ENCODE measurements at places on chromosomes 6 and 20. TPM values are rescaled to one million over a fixed set of nuclear protein-coding genes. Genes with fewer than 3 reads are reported as not detected.

DNA sequence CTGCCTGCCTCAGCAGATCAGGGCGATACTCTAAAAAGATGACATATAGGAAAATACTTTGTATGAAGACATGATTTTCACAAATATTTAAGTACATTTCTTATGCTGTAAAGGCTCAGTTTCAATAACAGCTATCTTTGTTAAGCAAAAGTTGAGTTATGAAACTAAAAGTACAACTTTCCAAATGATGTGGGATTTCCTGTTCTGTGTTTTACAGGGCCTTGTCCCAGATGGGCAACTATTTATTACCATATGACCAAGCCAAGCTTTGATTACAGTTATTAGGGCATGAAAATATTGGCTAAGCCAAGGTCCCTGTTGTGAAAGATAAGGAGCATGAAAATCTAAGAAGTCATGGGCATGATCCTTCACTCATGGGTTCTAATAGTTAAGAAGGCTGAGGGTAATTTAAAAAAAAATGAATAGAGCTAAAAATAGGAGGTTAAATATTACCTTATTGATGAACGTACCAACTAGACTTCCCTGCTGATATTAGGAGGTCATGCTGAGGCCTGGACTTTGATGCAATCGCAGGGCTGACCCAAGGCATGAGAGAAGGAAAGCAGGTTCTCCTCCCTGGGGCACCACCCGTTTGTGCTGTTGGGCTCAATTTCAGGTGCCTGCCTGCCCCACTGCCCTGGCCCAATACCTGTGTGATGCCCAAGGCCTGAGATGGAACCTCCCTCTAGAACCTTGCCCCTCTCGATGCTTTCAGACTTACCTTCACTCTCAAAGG lies 294.4 kb upstream of the PRDM1 start:
- peaks cover 6% of the 10 kb centered on the region for H3K4me1 ChIP-seq
- no peak for DNase-seq
- no peaks in the 10 kb centered on the region for H3K27me3 ChIP-seq

- H3K27ac ChIP-seq: no peak overlapping the region
- H3K36me3 ChIP-seq: no peaks in the 10 kb centered on the region
- H3K4me1 ChIP-seq: peaks cover 10% of the 10 kb centered on the region
- no peaks in the 10 kb centered on the region for H3K27me3 ChIP-seq
Observed at GRCh38 chr6:11701573-11701972, 77.0 kb downstream of the ADTRP start.

DNA sequence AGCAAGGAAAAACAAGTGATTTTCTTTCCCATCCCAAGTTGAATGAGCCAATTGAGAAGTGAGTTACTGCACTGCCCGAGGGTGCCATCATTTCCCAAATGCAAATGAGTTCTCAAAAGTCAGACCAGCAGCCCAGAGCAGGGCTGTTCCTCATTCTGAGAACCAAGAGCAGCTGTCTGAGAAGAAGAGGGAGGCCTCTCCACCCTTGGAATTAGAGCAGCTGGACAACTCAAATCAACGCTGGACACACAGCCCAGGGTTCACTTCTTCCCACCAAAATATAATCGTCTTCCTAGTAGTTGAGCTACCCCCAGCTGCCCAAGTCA lies 4.6 kb upstream of the PREX1 start:
- H3K27me3 ChIP-seq: peaks cover 18% of the 10 kb centered on the region
- H3K36me3 ChIP-seq: no peaks in the 10 kb centered on the region
- no peak overlapping the region for H3K4me3 ChIP-seq
- H3K4me1 ChIP-seq: peaks cover 14% of the 10 kb centered on the region

The SPATA25 gene
- total RNA-seq: not detected

DNA sequence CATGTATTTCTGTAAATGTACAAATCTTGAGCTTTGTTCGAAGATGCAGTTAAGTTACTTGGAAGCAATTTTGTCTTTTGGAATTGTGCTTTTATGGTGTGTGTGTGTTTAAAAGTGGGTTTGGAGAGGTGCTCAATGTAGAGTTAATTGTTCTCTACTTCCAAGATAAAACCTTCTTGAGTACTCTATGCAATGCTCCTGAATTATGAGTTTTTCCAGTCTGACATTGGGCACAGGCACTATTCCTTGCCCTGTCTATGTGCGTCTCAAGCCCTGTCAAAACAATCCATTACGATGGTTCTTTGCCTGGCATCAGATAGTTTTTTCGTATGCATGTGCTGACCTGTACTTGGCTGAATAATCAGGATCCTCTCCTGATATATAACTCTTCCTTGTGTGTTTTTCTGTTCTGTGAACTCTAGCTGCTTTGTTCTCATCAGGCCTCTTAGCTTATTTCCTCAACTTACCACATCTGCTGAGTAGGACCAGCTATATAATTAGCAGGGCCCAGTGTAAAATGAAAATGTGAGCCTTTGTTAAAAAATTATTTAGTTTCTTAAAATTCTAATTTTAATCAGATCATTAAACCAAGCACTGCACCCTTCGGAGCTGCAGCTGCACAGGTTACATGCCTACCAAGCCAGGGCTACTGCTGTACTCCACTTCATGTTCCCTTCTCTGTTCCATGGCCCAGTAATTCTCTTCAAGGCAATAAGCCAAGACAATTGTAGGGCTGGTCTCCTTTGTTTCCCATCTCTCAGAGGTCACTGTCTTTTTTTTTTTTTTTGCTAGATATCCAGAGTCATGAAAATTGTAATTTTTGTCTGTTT lies 160.1 kb downstream of the ZFAND3 start:
- H3K4me1 ChIP-seq: peaks cover 11% of the 10 kb centered on the region
- DNase-seq: no peak
- H3K27ac ChIP-seq: no peak overlapping the region
- no peaks in the 10 kb centered on the region for H3K36me3 ChIP-seq
- H3K27me3 ChIP-seq: no peaks in the 10 kb centered on the region

The ENPP5 gene
- not detected for total RNA-seq

The RAB44 gene
- not detected for total RNA-seq

GRCh38 chr20:6100246-6100645 lies 22.6 kb downstream of the FERMT1 start:
- peaks cover 9% of the 10 kb centered on the region for H3K4me1 ChIP-seq
- H3K27ac ChIP-seq: no peak overlapping the region
- no peak for DNase-seq
- H3K27me3 ChIP-seq: no peaks in the 10 kb centered on the region
- no peaks in the 10 kb centered on the region for H3K36me3 ChIP-seq

DNA sequence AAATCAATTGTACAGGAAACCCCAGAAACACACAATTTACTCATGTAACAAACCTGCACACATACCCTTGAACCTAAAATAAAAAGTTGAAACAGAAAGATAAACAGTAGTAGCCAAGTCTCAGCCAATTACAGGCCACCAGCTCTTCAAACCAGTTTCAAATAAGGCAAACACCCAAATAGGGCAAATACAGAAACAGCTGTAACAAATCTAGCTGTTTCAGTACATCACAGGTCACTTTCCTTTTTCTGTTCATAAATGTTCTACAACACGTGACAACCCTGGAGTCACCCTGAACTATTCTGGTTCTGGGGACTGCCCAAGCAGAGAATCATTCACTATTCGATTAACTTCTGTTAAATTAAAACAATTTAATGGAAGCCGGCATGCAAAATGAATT lies 329.0 kb downstream of the GJA1 start:
- no peaks in the 10 kb centered on the region for H3K27me3 ChIP-seq
- no peak overlapping the region for H3K27ac ChIP-seq
- no peak overlapping the region for H3K4me3 ChIP-seq
- no peaks in the 10 kb centered on the region for H3K4me1 ChIP-seq
- H3K36me3 ChIP-seq: no peaks in the 10 kb centered on the region
- DNase-seq: no peak

The VSX1 gene
- not detected for total RNA-seq

The WFDC2 gene
- total RNA-seq: not detected

- peak overlapping the region; percentile 77 for H3K4me3 ChIP-seq
- peak; percentile 6 for DNase-seq
- no peak overlapping the region for H3K27ac ChIP-seq
- H3K27me3 ChIP-seq: peaks cover 22% of the 10 kb centered on the region
Observed at GRCh38 chr6:47308198-47308517, 1.5 kb downstream of the TNFRSF21 start.

DNA sequence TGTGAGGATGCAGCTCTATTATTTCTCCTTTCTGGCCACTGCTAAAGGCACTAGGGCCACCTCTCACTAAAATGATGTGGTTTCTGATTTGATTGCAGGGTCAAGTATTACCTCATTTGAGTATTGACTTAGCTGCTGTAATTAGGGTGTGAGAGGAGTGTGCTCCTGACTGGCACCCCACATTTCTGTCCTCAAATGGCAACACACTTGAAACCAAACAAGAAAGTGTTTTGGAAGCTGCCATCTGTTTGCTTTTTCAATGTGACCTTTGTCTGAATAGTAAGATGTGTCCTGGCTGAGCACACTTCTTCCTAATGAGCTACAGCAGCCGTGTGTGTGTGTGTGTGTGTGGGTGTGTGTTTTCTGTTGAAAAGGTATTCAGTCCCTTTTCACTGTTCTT lies 62.8 kb upstream of the SCP2D1 start:
- H3K36me3 ChIP-seq: no peaks in the 10 kb centered on the region
- H3K4me3 ChIP-seq: no peak overlapping the region
- no peaks in the 10 kb centered on the region for H3K4me1 ChIP-seq
- DNase-seq: no peak

All from GM23248 (cell line).